Right lobe of liver (tissue), 6 donors: ENCODE measurements at places on chromosomes 2 and 18.

GRCh38 chr2:12014088-12014960 lies 267.9 kb downstream of the LPIN1 start:
- DNase-seq = no peak

GRCh38 chr18:34837769-34838272 lies 127.7 kb downstream of the DTNA start:
- no peak for DNase-seq

DNA sequence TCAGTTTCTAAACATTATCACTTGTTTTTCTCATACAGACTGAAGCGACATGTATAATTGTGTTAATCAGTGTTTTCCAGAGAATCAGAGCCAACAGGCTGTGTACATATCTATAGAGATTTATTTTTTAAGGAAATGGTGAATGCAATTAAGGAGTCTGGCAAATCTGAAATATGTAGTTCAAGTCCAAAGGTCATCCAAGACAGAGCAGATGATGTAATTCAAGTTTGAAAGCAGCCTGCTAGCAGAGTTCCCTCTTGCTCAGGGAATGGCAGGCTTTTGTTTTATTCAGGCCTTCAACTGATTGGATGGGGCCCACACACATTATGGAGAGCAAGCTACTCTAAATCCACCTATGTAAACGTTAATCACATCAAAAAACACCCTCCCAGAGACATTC lies 282.6 kb downstream of the CBLN2 start:
- no peak for DNase-seq

DNA sequence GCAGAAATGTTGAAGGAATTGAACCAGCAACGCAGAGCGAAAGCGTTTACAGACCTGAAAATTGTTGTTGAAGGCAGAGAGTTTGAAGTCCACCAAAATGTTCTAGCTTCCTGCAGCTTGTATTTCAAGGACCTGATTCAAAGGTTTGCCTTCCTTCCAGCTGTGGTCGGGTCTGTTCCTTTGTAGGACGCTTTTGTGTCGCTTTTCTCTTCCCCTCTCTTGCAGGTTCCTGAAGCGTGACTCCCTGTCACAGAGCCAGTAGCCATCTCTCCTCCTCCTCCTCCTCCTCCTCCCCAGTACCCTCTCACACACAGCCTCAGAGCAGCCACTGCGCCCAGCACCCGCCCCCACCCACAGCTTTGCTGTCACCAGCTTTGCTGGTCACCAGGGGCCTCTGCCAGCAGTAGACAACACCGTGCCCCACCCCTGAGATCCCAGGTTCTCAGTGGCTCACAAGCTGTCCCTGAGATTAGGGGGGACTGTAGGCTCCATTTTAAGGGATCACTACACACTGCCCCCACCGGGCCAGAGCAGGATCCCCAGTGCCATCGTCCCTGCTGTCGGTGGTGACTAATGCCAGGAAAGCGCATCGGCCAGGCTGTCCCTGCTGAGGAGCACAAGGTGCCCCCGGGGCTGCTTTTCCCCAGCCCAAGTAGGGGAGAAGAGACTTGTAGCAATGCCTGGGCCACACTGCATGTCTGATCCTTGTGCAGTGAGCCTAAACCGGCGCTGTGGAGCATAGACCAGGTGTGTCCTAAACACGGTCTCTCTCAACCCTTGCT lies 242.3 kb downstream of the ATAD2B start:
- no peak for DNase-seq

GRCh38 chr2:83103613-83104012 lies 1355.5 kb downstream of the SUCLG1 start:
- DNase-seq = no peak

GRCh38 chr2:194383401-194383800 lies 1273.6 kb upstream of the SLC39A10 start:
- DNase-seq = no peak
